ENCODE measurements at places on chromosomes 13 and 19.
A peak's percentile ranks its signal among the peaks of the same experiment; 100 is the strongest.

- peak; percentile 72 for DNase-seq
Measured at GRCh38 chr19:58558066-58558622, at the start of gene UBE2M. Gene UBE2M (minus strand): TSS chr19:58558611. CDS start chr19:58558381, 230 bp downstream.

- DNase-seq = peak; percentile 36
Measured at GRCh38 chr19:48393559-48394330, at the start of gene GRIN2D. Gene GRIN2D (plus strand): TSS chr19:48393668. CDS start chr19:48398393, 4,725 bp downstream.

GRCh38 chr19:16585094-16585801, 13.0 kb upstream of the SLC35E1 start:
- no peak for DNase-seq

DNA sequence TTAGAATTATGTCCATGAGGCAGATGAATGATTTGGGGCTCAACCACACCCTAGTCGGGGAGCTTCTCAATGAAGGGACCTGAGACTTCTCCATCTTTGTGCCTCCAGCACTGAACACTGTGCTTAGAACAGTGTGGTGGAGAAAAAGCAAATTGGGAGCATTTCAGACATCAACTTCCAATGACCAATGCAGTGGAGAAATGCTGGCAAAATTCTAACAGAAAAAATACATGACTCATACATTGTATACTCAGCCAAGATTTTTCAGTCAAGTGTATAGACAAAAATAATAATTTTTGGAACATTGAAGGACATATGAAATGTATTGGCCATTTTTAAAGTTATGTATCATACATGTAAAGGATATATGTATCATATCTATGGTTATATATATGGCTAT, 134.7 kb downstream of the FGF14 start:
- no peak for DNase-seq

DNA sequence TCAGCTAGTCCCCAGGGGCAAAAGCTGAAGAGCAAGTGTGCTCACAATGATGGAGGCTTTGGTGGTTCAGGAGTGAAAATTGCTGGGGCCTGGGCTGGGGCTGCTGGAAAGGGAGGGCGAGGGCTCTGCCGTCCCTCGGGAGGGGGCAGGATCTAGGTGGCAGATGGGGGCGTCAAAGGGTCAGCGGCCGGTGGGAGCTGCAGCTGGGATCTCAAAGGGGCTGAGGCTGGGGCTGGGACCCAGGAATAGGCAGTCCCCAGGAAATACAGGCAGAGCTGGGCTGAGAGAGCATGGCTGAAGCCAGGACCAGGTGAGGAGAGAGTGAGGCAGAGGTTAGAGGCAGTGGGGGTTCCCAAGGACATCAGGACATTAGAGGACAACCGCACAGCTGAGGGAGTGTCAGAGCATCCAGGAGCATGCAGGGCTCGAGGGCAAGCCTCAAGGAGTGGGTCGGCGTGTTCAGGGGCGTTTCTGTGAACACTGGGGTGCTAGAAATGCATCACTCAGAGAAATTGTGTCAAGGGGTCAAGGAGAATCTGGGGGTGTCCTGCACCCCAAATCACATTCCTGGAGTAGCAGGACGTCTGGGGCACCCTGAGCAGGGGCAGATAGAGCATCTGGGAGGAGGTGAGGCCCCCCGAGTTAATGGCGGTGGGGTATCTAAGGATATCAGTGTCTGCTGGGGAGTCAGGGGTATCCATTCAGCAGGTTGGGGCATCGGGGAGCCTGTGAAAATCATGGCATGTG, 1.2 kb upstream of the SYNE4 start:
- no peak for DNase-seq

DNA sequence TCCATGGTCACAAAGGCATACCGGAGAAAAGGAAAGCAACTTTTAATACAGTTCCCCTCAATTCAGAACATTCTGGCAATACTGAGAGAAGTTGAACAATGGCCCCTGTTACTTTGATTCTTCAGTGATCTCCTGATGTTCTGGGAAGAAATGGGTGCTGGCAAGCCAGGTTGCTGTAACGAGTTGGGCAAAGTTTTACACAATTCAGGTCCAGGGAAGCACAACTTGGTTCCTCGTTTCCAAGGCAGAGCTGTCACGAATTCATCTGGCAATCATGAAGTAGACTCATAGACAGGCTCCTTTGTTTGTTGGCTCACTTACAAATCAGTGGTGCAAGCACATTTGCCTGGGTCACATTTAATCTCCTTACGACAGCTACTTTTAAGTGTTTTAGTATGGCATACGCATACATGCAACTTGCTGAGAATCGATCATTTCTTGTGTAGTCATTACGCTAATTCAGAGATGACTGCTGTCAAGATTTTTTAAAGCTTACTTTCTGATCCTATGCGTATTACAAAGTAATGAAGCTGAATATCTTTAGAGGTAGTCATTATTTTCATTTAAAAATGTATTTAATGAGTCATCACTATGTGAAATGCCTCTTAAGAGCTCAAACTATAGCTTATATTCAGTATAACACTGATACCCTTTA, 174.7 kb downstream of the GPC5 start:
- DNase-seq = no peak

- DNase-seq = no peak
Measured at GRCh38 chr19:7916955-7917266, 2.3 kb downstream of the TGFBR3L start.

DNA sequence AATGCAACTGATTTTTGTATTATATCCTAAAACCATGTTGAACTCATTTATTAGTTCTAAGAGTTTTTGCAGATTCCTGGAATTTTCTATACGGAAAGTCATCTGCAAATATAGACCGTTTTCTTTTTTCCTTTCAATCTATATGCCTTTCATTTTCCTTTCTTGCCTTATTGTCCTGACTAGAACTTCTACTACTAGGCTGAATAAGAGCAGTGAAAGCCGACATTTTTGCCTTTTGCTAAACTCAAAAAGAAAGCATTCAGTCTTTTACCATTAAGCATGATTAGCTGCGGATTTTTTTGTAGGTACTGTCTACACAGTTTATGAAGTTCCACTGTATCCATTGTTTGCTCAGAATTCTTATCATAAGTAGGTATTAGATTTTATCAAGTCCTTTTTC, 328.4 kb downstream of the TEX29 start:
- DNase-seq = no peak

DNA sequence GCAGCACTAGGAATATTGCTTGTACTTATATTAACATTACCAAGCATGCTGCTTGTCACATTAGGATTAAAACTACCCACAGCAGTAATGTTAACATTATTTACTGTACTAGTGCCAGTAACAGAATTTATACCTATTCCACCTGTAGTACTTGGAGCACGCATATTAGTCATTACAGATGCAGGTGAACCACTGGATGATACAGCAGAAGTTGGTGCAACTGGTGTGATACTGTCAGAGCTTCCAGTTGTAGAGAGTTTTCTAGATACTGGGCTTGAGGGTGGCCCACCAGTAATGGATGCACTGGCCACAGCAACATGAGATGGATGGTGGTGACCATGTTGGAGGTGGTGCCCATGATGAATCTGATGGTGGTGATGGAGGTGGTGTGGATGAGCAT, 1.1 kb downstream of the TSC22D1 start:
- DNase-seq = no peak

GRCh38 chr13:28628241-28628640, 30.7 kb upstream of the POMP start:
- DNase-seq = no peak

- DNase-seq = no peak
Measured at GRCh38 chr19:6210721-6211600, 68.8 kb downstream of the MLLT1 start.

DNA sequence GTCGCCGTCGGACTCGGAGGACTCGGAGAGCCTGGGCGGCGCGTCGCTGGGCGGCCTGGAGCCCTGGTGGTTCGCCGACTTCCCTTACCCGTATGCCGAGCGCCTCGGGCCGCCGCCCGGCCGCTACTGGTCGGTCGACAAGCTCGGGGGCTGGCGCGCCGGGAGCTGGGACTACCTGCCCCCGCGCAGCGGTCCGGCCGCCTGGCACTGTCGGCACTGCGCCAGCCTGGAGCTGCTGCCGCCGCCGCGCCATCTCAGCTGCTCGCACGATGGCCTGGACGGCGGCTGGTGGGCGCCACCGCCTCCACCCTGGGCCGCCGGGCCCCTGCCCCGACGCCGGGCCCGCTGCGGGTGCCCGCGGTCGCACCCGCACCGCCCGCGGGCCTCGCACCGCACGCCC, 2.5 kb upstream of the GRWD1 start:
- no peak for DNase-seq

- no peak for DNase-seq
Measured at GRCh38 chr19:40513345-40513678, 46.5 kb downstream of the SPTBN4 start.

DNA sequence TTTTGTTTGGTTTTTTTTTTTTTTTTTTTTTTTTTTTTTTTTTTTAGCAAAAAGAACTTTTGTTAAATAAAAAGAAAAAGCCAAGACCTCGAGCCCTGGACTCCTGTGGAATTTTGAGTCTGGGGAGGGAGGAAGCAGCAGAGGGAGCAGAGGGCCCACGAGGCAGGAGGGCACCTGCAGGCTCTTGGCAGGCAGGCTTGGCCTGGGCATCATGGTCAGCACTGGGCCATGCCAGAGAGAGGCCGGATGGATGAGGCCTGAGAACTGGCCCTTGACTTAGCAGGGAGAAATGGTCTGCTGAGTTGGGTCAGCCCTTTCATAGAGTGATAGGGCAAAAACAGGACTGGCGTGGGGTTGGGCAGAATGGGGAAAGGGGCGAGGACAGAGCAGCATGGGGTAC, 100.4 kb downstream of the GPR12 start:
- DNase-seq = no peak

Measured in activated naive CD4-positive, alpha-beta T cell treated with anti-CD3 and anti-CD28 coated beads, Interleukin-2, amount 50 U/mL, for 16 hours (primary cell).